ENCODE measurements at places on chromosomes 3 and 15. TPM values are rescaled to one million over a fixed set of nuclear protein-coding genes. Genes with fewer than 3 reads are reported as not detected.

GRCh38 chr3:53597136-53597915 is 102.9 kb downstream of the CACNA1D start:
- DNase-seq = no peak
- peaks cover 79% of the 10 kb centered on the region for H3K27me3 ChIP-seq
- H3K27ac ChIP-seq = no peak overlapping the region
- H3K4me3 ChIP-seq = no peak overlapping the region

Gene UPK1B
- not detected for total RNA-seq

GRCh38 chr15:98651581-98652220 is 3.4 kb downstream of the IGF1R start:
- H3K27me3 ChIP-seq = peaks cover 54% of the 10 kb centered on the region
- H3K36me3 ChIP-seq = no peaks in the 10 kb centered on the region
- H3K27ac ChIP-seq = no peak overlapping the region
- DNase-seq = peak; percentile 6
- H3K4me1 ChIP-seq = peaks cover 7% of the 10 kb centered on the region

DNA sequence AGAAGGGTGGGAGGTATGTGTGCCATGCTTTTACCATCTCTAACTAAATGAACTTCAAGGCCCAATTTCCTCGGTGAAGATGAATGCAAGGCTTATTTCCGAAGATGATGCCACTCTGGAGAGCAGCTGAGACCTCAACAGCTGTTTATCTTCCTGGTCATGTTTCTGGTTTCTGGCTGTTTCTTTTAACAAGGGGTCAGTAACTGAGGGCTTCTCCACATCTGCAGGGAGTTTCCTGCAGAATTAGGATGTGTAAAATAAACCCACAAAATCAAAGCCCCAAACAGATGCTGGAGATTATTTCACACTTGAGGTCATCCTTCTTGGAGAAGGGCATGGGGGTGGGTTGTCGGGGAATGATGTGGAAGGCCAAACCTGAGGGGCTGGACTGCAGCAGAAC is 220.3 kb downstream of the THSD4 start:
- H3K36me3 ChIP-seq = peaks cover 17% of the 10 kb centered on the region
- no peak for DNase-seq
- H3K27me3 ChIP-seq = no peaks in the 10 kb centered on the region

Gene ZBTB11
- total RNA-seq = 27.6 TPM

DNA sequence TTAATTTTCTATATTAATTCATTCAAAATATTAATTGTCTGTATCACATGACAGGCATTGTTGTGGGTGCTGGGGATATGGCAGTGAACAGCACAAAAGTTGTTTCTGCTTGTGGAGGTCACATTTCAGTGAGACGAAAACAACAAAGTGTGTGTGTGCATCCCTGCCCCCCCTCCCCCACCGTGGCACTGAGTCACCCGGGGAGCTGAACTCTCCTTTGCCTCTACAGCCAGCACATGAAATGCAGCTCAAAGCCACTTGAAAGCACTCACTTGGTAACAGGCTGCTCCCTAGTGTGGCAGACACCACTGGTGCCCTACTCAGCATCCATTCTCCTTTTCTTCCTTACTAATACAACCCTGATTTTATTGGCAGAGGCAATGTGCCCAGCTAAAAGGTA is 16.9 kb upstream of the SCAMP5 start:
- H3K27me3 ChIP-seq = no peaks in the 10 kb centered on the region
- H3K4me3 ChIP-seq = no peak overlapping the region
- peaks cover 8% of the 10 kb centered on the region for H3K4me1 ChIP-seq
- H3K27ac ChIP-seq = no peak overlapping the region

Gene TRPM1
- total RNA-seq = not detected

DNA sequence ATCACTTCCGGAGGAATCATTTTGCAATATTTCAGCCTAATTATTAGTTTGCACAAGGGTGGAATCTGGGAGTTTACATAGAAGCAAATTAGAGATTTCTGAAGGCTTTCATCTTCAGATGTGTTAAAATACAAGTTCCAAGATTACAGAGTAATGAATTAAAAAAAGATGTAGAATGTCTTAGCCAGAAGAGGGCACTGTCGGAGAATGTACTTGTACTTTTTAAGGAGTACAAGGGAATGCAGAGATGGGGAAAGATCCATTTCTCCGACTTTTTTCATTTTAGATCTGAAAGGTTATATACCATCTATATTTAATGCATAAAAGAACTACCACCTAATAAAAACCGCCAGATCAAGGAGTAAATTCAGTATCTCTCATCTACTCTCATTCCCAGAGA is 43.1 kb upstream of the WDR5B start:
- no peaks in the 10 kb centered on the region for H3K4me1 ChIP-seq
- peak; percentile 75 for DNase-seq
- H3K36me3 ChIP-seq = peaks cover 71% of the 10 kb centered on the region
- no peaks in the 10 kb centered on the region for H3K27me3 ChIP-seq
- H3K4me3 ChIP-seq = no peak overlapping the region

GRCh38 chr3:8899876-8900460 is 63.3 kb downstream of the RAD18 start:
- H3K36me3 ChIP-seq = peaks cover 36% of the 10 kb centered on the region
- H3K27ac ChIP-seq = no peak overlapping the region
- H3K4me1 ChIP-seq = no peaks in the 10 kb centered on the region
- DNase-seq = peak; percentile 14
